ENCODE measurements at places on chromosomes 13 and 19. TPM values are rescaled to one million over a fixed set of nuclear protein-coding genes. Genes with fewer than 3 reads are reported as not detected.

- no peak for DNase-seq
Observed at GRCh38 chr13:32245555-32245954, 69.6 kb downstream of the ZAR1L start.

GRCh38 chr13:35672611-35673010 lies 196.1 kb upstream of the MAB21L1 start:
- DNase-seq, result no peak

DNA sequence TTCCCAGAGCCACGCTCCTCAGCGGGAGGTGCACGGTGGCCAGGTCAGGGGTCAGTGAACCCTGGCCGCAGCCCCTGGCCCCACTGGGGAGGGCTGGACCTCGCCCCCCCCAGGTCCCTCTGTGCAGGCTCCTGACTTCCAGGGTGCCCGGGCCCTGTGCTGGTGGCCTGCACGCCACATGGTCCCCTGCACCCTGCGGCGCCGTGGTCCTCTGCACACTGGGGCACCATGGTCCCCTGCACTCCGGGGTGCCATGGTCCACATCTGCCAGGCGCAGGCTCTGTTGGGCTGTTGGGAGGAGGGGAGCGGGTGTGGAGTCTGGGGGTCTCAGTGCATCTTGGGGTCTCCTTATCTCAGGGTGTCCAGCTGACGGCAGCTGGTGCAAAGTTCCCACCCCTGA lies 23.3 kb upstream of the TMEM255B start:
- DNase-seq, result no peak

- no peak for DNase-seq
Observed at GRCh38 chr13:59451236-59451635, 712.5 kb downstream of the DIAPH3 start.

- DNase-seq, result no peak
Observed at GRCh38 chr19:29569038-29569911, 36.8 kb upstream of the POP4 start.

- no peak for DNase-seq
Observed at GRCh38 chr13:88303157-88303556, 632.0 kb downstream of the SLITRK5 start.

GRCh38 chr13:20175907-20176652 lies 15.2 kb upstream of the GJA3 start:
- no peak for DNase-seq

DNA sequence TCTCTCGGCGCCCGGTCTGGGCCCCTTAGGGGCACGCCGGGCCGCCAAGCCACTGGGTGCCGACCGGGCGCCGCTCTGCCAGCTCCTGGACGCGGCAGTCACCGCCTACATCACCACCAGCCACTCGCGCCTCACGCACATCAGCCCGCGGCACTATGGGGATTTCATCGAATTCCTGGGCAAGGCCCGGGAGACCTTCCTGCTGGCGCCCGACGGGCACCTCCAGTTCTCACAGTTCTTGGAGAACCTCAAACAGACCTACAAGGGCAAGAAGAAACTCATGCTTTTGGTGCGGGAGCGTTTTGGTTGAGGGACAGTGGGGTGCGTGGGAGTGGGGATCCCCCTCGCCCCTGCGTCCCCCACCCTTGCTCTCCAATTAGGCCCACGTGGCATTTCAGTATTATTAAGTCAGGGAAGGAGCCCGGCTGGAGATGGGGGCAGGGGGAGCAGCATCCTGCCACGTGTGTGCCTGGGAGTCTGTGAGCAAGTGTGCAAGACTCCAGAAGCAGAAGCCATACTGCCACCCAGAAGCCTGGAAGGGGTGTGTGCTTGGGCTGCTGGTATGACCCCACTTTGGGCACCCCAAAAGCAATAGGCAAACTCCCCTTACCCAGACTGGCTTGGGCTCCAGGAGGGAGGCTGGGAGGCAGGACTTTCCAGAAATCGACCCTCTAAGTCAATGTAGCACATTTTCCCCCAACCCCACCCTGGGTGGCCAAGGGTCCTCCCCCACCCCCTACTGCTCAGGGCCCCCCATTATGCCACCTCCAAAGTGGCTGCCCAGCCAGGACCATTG lies 35.7 kb downstream of the ZSWIM4 start:
- no peak for DNase-seq

DNA sequence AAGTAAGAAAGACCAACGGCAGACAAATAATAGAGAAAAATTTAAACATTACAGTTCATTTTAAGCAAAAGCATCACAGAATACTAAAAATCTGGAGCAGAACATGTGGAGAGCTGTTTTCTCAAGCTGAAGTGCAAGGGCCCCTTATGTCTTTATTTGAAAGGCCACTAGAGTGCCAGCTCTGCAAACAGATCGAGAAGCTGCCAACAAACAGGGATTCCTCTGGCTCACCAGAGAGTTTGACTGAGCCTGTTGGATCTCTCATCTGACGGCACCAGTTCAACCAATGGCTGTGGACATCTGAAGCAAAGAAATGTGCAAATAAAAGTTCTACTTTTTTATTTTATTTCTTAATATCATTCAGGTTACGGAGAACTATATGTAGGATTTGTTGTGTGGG lies 119.7 kb downstream of the COL4A2 start:
- no peak for DNase-seq

GRCh38 chr13:90618133-90618532 lies 729.4 kb upstream of the MIR17HG start:
- no peak for DNase-seq

DNA sequence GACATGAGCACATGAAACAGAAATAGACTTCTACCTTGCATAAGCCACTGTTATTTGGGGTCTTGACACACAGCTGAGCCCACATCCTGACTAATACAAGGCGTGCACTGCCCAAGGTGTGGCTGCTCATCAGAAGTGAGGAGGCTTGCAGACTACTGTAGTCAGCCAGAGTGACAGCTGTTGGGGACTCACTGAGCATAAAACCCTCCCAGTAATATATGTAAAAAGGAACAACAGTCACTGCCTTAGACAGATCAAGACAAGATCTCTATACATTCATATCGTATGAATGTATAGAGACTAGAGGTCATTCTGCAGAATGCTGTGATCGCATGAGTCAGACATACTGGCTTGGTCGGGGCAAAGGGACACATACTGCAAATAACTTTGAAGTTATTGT lies 4.1 kb upstream of the C1QTNF9B start:
- DNase-seq, result no peak

The ATP7B gene
- total RNA-seq, result 4.7 TPM

The SHC2 gene
- total RNA-seq, result 26.6 TPM

The ZNF865 gene
- total RNA-seq, result 18.2 TPM

The WASF3 gene
- 37.1 TPM for total RNA-seq

The MISP gene
- 44.0 TPM for total RNA-seq

The FAM32A gene
- total RNA-seq, result 62.6 TPM

The ZNF154 gene
- total RNA-seq, result 1.6 TPM
